ENCODE measurements at places on chromosomes 13 and 19. TPM values are rescaled to one million over a fixed set of nuclear protein-coding genes. Genes with fewer than 3 reads are reported as not detected.

The SOX1 gene
- total RNA-seq, result not detected

The GSX1 gene
- total RNA-seq, result not detected

DNA sequence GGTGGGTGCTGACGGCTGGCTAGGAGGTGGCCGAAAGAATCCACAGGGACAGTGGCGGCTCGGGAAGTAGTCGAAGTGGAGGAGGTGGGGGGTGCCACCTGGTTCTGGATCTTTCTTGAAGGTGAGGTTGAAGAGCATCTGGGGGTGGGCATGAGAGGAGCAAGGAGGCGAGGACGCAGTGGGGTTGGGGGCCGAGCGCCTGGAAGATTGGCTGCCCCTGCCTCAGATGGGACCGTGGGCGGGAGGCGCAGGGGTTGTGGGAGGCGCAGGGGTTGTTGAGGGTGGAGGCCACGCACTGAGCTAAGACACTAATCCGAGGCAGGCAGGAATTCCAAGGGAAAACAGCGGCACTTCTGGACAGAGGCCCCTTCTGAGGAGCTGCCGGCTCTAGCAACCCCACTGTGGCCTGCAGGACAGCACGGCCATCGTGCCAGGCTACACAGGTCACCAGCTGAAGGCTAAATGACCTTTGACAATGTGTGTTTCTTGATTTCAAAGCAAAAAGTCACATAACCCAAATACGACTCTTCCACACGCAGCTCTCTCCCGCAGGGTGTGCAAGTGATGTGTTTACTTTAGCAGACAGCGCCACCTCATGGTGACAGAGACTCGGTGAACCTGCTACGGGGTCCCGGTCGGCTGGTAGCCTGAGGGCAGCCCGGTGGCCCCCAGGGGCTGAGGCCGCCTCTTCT lies 44.1 kb upstream of the RANBP3 start:
- DNase-seq, result peak; percentile 66

DNA sequence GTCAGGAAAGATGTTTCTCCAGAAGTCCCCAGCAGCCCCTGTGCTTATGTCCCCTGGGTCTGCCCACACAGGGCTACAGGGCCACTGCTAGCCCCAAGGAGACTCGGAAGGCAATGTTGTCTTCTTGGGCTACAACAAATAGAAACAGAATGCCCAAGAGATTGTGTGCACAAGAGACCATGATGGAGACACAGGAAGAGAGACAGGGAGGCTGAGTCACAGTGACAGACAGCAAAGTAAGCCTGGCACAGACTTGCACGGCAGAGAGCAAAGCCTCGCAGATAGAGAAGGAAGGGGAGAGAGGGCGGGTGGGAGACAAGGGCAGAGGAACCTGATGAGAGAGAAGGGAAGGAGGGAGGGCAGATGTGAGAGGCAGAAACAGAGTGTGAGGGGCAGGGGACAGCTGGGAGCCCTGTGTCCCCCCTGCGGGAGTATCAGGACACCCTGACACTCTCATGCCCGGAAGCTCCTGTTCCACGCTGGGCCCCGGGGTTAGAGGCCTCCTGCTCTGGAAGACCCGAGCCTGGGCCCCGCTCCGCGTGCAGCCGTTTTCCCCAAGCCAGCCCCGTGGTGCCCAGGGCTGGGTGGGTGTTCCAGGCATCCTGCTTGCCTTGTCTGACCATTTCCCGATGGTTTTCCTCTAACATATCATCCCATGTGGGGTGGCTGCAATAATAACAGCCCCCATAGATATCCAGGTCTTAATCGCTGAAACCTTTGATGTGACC lies 2.7 kb upstream of the PLA2G4C start:
- no peak for DNase-seq

GRCh38 chr13:43749503-43749902 lies 37.3 kb downstream of the ENOX1 start:
- no peak for DNase-seq

- DNase-seq, result no peak
These were observed 967 bp downstream of the DBP start for GRCh38 chr19:48635966-48636858.

DNA sequence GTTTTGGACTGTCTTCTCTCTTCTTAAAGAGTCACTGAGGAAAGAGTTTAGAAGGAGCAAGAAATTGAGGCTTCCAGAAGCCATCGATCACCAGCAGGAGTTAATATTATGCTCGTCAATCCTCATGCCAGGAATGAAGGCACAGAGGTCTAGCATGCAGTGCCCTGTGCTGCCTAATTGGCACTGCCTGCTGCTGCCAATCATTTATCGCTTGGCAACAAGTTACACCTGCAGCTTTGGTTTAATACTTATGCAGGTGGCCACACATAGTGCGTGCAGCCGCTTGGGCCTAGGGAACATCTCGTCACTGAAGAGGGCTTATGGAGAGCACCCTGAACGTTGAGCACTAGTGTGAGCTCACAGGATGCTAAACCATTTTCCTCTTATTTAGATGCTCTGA lies 2.7 kb upstream of the SOX1 start:
- DNase-seq, result no peak

DNA sequence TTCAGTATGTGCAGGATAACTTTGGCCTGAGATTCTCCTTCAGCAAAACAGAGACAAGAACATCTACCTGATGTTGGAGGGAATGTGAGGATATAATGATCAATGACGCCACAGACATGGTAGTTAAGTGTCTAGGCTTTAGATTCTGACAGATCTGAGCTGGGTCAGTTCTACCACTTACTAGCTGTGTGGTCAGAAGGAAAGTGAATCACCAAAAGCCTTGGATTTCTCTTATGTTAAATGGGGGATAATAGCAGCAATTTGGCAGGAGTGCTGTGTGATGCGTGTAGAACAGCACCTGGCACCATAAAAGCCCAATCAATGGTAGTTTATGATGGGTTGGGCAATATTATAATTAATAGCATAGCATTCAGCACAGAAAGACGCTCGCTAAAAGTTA lies 41.7 kb downstream of the RXFP2 start:
- DNase-seq, result no peak

- no peak for DNase-seq
These were observed 91.6 kb downstream of the TEX29 start for GRCh38 chr13:111411919-111412650.

All from T-cell (primary cell).